Ovary (tissue), 10 donors: ENCODE measurements at places on chromosomes 3 and 15.

DNA sequence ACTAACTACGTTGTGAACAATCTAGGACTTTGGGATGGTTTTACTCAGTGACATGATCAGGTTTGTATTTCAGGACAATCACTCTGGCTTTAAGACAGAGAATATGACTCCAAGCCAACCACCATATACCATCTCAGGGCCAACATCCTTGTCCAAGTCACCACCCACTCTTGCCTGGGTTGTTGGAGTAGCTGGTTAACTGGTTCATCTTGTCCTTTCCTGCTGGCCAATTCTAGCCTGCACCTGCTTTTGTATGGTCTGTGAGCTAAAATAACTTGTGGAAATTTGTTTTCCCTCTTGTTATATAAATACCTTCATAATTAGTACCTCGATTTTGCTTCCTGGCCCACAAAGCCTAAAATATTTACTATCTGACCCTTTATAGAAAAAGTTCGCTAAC, 306.8 kb upstream of the STT3B start:
- no peak for DNase-seq

DNA sequence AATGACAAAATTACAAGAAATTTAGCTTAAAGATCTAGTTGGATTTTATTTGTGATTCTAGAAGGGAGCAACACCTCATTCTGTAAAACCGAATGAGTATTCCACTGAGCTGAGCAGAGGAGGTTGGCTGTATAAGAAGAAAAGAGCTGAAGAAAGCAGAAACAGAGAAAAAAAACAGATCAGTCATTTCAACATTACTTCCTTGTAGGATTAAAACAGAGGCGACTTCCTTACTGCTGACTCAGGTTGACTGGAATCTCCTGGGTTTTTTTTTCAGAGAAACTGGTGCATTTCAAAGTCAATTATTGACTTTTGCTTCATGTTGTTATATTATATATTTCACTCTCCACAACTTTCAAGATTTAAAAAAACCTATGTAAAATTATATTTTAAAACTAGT, 368.1 kb upstream of the UBE2E2 start:
- no peak for DNase-seq

- no peak for DNase-seq
Measured at GRCh38 chr3:196344663-196345062, 6.5 kb upstream of the TM4SF19 start.

DNA sequence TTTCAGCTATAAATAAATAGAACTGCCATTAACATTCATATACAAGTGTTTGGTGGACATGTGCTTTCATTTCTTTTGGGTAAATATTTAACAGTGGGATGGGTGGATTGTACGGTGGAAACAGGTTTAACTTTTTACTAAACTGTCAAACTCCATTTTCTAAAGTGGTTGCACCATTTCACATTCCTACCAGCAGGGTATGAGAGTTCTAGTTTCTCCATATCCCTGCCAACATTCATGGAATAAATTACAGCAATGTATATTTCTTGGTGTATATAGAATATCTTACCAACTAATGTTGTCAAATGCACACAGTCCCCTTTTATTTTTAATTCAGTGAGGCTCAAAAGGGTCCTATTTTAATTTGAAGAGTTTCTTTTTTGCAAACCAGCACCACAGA, 71.3 kb upstream of the CTXND1 start:
- no peak for DNase-seq

DNA sequence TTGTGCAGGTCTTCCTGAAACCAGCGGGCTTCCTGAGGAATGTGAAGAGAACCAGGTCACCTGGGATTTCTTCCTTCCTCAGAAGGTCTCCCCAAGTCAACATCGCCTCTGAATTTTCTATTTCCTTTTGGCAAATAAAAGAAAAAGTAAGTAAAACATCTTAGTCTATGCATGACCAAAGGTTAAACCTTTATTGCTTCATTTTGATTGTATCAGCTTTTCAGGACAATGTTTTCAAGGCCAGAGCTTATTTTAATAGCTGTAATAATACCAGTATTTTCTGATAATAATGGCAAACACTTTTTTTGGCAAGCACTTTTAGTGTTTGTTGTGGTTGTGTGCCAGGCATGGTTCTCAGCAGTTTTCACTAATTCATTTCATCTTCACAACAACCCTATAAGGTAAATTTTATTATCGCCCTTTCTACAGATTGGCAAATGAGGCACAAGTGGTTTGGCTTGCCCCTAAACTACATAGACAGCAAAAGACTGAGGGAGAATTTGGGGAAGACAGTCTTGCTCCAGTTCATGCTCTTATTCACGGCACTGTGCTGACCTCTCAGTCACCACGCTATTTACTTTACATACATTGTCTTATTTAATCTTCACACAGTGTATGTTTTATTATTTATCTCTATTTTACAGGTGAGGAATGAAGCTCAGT, 110.4 kb downstream of the RPL22L1 start:
- no peak for DNase-seq

DNA sequence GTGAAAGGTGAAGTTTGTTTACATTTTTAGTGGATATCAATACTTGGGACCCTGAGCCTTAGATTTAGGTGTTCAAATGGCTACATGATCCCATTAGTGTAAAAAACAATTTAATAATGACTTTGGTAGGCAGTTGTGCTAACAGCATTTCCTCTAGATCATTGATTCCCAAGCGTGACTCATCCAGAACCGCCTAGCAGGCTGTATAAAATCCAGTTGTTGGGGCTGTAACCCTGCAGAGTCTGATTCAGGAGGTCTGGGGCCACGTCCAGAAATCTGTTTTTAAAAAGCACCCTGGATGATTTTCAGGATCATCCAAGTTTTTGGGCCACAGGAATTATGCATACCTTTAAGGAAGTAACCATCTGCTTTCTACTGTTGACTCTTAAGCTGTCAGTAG, 156.4 kb downstream of the TP63 start:
- DNase-seq = no peak

DNA sequence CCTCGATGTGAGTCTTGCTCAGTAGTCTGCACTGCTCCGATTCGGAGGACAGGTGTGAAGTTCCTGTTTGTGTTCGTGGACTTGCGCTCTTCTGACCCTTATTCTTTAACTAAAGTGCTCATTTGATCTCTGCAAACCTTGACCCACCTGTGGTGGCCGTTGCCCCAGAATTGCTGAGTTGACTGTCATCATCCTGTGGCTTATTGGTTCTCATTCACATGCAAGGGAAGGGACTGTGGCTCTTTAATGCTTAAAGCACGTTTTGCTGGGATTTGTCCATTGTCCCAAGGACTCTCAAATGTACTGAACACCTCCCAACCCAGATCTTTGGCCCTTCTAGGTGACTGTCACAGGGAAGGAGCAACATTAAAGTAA, 13.4 kb downstream of the SYNM start:
- DNase-seq = no peak
